ENCODE measurements at places on chromosomes 7 and 10.
A peak's percentile ranks its signal among the peaks of the same experiment; 100 is the strongest.

- no peak overlapping the region for H3K27ac ChIP-seq
- no peaks in the 10 kb centered on the region for H3K4me1 ChIP-seq
- no peak overlapping the region for H3K4me3 ChIP-seq
- no peaks in the 10 kb centered on the region for H3K36me3 ChIP-seq
Measured at GRCh38 chr10:124572751-124573150, 111.1 kb downstream of the LHPP start.

DNA sequence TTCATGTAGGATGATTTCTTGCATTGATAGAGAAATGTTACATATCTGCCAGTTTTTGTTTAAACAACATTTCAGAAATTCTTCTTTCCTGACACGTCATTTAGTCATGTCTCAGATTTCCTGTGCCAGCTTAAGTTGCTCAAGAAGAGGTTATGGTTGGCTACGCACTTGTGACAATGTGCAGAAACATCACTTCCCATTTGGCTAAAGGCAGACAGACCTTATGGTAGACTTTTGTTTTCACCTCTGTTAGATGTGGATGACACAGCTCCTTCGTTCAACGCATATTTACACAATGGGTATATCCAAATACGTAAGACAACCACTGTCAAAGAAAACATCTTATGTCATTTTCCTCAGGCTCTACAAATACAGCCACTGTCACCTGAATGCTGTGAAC, 125.8 kb downstream of the DOCK4 start:
- no peaks in the 10 kb centered on the region for H3K36me3 ChIP-seq
- H3K27me3 ChIP-seq = no peaks in the 10 kb centered on the region
- H3K4me1 ChIP-seq = peaks cover 16% of the 10 kb centered on the region
- H3K27ac ChIP-seq = no peak overlapping the region

- no peak overlapping the region for H3K27ac ChIP-seq
- no peak for DNase-seq
- H3K36me3 ChIP-seq = no peaks in the 10 kb centered on the region
- no peaks in the 10 kb centered on the region for H3K4me1 ChIP-seq
- no peaks in the 10 kb centered on the region for H3K27me3 ChIP-seq
Measured at GRCh38 chr7:10838228-10838627, 135.4 kb upstream of the PHF14 start.

GRCh38 chr7:3992841-3993240, 689.3 kb upstream of the FOXK1 start:
- DNase-seq = no peak
- no peak overlapping the region for H3K27ac ChIP-seq
- no peak overlapping the region for H3K4me3 ChIP-seq
- no peaks in the 10 kb centered on the region for H3K27me3 ChIP-seq

- H3K36me3 ChIP-seq = no peaks in the 10 kb centered on the region
- peak overlapping the region; percentile 60 for H3K4me3 ChIP-seq
- H3K4me1 ChIP-seq = no peaks in the 10 kb centered on the region
- H3K27ac ChIP-seq = no peak overlapping the region
Measured at GRCh38 chr7:65251851-65252620, 121.6 kb upstream of the ZNF92 start.

- H3K27ac ChIP-seq = no peak overlapping the region
- no peaks in the 10 kb centered on the region for H3K36me3 ChIP-seq
Measured at GRCh38 chr7:85001495-85002345, 185.1 kb downstream of the SEMA3D start.

DNA sequence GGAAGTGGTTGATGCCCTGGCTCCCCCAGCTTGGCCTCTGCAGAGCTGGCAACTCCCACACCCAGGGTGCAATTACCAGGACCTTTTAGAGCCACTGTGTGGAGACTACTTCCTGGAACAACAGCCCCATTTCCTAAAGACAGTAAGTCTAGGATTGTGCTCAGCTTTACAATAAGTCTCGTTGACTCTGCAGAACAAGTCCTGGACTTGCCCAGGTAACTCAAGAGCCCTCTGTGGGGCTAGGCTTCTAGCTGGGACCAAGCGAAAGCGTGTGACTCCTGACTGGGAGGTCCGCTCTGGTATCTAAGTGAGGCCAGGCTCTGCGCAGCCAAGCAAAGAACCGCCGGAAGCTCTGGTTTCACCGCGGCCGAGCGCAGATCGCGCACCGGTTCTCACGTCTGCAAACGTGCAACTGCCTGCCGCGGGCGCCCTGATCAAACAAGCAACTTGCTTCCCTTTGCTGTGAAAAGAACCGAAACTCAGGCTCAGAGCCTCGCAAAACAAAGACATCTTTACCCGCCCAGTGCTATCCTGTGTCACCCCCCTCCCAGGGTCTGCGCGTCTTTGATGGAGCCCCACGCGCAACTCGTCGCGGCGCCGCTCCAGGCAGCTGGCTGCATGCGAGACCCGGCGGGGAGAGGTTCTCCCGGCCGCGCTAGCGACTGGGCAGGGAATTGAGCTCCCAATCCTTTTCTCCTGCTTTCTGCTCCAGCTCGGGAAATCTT, 4.4 kb upstream of the PDLIM1 start:
- no peaks in the 10 kb centered on the region for H3K36me3 ChIP-seq
- peak overlapping the region; percentile 47 for H3K27ac ChIP-seq
- peaks cover 18% of the 10 kb centered on the region for H3K4me1 ChIP-seq

- no peak overlapping the region for H3K4me3 ChIP-seq
- H3K27me3 ChIP-seq = no peaks in the 10 kb centered on the region
- DNase-seq = no peak
- no peak overlapping the region for H3K27ac ChIP-seq
- H3K4me1 ChIP-seq = peaks cover 5% of the 10 kb centered on the region
- H3K36me3 ChIP-seq = no peaks in the 10 kb centered on the region
Measured at GRCh38 chr7:37532636-37533035, 84.0 kb upstream of the ELMO1 start.

- H3K36me3 ChIP-seq = no peaks in the 10 kb centered on the region
- no peaks in the 10 kb centered on the region for H3K27me3 ChIP-seq
- H3K4me1 ChIP-seq = no peaks in the 10 kb centered on the region
- H3K4me3 ChIP-seq = no peak overlapping the region
Measured at GRCh38 chr10:65894961-65895360, 1030.9 kb upstream of the LRRTM3 start.

DNA sequence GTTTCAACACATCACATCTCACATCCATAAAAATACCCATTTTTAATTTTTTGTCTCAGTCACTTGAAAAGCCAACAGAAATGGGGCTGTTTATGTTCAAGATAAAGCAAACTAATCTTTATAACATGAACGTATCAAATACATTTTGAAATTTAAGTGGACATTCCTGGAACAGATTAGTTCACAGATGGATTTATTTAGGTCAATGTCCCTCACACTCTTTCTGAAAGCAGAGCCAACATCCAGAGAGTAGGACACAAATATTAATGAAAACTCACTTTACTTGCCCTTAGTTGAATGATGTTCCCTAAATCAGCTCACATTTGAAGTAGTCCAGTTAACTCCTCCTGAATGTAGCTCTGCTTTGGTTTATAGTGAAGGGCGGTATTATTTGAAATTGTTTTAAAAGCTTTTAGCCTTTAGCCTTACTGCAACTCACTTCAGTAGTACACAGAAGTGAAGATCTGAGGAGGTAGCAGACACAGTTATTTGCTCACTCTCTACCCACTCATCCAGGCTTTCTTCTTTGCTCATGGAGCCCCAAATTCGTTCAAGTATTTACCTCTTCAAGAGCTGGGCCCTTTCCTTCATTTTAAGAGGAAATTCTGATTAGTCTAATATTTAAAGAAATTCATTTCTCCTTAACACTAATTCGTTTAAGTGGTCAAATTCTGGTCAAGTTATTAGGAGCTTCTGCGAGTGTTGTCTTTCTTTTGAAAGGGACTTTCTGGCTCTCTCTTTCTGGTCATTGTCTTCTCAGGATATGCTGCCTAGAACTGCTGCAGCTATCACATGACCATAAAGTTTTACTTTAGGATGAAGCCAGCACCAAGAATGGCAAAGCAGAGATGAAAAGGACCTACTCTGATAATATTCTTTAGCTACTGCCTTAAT, 180.6 kb upstream of the AGR3 start:
- no peaks in the 10 kb centered on the region for H3K36me3 ChIP-seq
- H3K4me1 ChIP-seq = no peaks in the 10 kb centered on the region
- H3K27ac ChIP-seq = no peak overlapping the region
- no peak overlapping the region for H3K4me3 ChIP-seq
- H3K27me3 ChIP-seq = no peaks in the 10 kb centered on the region

GRCh38 chr7:140673774-140674155, 1.0 kb downstream of the ADCK2 start:
- peak overlapping the region; percentile 93 for H3K27ac ChIP-seq
- no peaks in the 10 kb centered on the region for H3K27me3 ChIP-seq
- peak overlapping the region; percentile 81 for H3K4me3 ChIP-seq
- no peak for DNase-seq

DNA sequence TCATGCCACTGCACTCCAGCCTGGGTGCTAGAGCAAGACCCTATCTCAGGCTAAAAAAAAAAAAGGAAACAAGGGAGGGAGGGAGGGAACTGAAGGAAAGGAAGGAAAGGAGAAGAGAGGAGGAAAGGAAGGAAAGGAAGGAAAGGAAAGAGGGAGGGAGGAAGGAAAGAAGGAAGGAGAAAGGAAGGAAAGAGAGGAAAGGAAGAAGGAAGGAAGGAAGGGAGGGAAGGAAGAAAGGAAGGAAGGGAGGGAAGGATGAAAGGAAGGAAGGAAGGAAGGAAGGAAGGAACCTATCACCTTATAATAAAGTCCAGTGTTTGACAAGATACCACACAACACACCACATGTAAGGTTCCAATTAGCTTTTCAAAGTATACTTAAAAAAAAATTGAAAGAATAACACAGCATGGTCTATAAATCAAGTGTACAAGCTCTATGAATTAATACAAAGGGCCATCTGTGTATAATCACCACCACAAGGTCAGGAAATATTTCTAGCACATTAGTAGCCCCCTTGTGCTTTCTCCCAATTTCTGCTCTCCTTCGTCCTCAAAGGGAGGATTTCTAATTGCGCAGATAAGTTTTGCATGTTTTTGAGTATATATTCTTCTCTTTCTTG, 26.4 kb downstream of the RNF216 start:
- no peak for DNase-seq
- H3K27me3 ChIP-seq = no peaks in the 10 kb centered on the region
- H3K36me3 ChIP-seq = no peaks in the 10 kb centered on the region
- H3K27ac ChIP-seq = peak overlapping the region; percentile 42

DNA sequence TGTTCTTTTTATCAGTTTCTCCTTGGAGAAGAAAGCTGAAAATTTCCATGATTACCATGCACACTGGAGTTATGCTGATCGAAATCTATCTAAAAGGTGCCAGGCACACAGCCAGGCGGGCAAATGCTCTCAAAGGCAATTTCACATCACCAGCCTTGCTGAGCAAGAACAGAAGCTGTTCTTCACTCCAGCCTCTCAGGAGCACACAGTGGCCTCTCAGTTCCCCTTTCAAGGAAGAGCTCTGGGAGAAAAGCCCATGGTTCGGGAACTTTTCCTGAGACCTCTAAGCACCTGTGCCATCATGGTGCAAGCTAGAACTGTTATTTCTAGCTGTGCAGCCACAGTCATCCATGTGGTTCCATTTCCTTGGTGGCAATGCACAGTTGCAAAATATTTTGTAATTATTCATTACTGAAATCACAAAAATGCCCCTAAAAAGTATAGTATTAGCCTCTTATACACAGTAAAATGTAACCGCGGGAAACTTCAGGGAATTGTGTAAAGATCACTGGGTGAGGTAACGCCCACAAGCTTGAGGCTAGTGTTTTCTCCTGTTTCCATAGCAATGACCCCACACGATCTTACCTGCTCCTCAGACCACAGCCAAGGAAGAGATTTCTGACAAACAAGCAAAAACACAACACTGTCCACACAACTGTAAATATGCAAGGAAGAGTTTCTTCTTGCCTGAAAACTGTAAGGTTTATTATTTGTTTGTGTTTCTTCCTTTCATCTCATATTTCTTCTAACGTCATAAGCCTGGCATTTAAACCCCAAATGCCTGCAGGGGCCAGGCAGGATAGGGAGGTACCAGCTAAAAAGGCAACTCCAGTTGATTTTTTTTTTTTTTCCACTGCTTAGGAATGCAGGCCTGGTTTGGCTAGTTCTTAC, 121.2 kb downstream of the FAM107B start:
- no peaks in the 10 kb centered on the region for H3K36me3 ChIP-seq
- DNase-seq = peak; percentile 49
- H3K27ac ChIP-seq = peak overlapping the region; percentile 16

GRCh38 chr10:80602881-80603280, 65.2 kb downstream of the SH2D4B start:
- no peak overlapping the region for H3K27ac ChIP-seq
- no peak for DNase-seq
- no peak overlapping the region for H3K4me3 ChIP-seq
- no peaks in the 10 kb centered on the region for H3K36me3 ChIP-seq
- no peaks in the 10 kb centered on the region for H3K4me1 ChIP-seq
- no peaks in the 10 kb centered on the region for H3K27me3 ChIP-seq

DNA sequence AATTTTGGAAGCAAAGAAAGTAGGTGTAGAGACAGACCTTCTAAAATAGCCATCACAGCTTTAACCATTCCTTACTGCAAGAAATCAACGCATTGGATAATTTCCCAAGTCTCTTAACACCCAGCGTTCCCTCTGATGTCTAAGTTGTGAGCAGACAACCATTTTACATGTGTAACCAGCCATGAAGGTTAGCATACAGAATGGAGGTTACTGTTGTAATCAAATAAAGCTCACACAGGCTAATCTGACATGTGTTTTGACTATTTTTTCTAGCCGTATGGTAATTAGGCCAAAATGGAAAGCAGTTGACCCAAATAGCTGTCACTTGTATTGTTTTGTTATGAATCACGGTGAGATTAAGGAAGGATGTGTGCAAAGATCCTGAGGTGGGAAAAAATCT, 336.4 kb downstream of the RNLS start:
- no peak for DNase-seq
- no peaks in the 10 kb centered on the region for H3K27me3 ChIP-seq
- H3K36me3 ChIP-seq = no peaks in the 10 kb centered on the region
- H3K4me1 ChIP-seq = peaks cover 48% of the 10 kb centered on the region
- peak overlapping the region; percentile 79 for H3K27ac ChIP-seq

- no peaks in the 10 kb centered on the region for H3K36me3 ChIP-seq
- peak overlapping the region; percentile 64 for H3K4me3 ChIP-seq
- no peak for DNase-seq
- no peaks in the 10 kb centered on the region for H3K27me3 ChIP-seq
- H3K27ac ChIP-seq = peak overlapping the region; percentile 85
- H3K4me1 ChIP-seq = peaks cover 48% of the 10 kb centered on the region
Measured at GRCh38 chr7:128831994-128832879, 2.0 kb downstream of the FLNC start.

GRCh38 chr10:48495282-48496045, 109.4 kb downstream of the ARHGAP22 start:
- no peak overlapping the region for H3K27ac ChIP-seq
- no peak for DNase-seq
- no peak overlapping the region for H3K4me3 ChIP-seq
- peaks cover 9% of the 10 kb centered on the region for H3K4me1 ChIP-seq
- H3K27me3 ChIP-seq = no peaks in the 10 kb centered on the region

GRCh38 chr10:93758891-93759410, 1.2 kb downstream of the LGI1 start:
- no peak overlapping the region for H3K4me3 ChIP-seq
- H3K27me3 ChIP-seq = no peaks in the 10 kb centered on the region
- DNase-seq = no peak
- H3K36me3 ChIP-seq = no peaks in the 10 kb centered on the region

- H3K4me3 ChIP-seq = no peak overlapping the region
- no peaks in the 10 kb centered on the region for H3K27me3 ChIP-seq
- H3K36me3 ChIP-seq = no peaks in the 10 kb centered on the region
- no peak for DNase-seq
- H3K4me1 ChIP-seq = no peaks in the 10 kb centered on the region
Measured at GRCh38 chr7:45325378-45325777, 167.8 kb downstream of the RAMP3 start.

All from vagina (tissue), 2 donors.